Effector memory CD8-positive, alpha-beta T cell (primary cell): ENCODE measurements at places on chromosomes 7 and 10.

GRCh38 chr10:70540089-70540788, 61.7 kb downstream of the PALD1 start:
- DNase-seq: no peak

DNA sequence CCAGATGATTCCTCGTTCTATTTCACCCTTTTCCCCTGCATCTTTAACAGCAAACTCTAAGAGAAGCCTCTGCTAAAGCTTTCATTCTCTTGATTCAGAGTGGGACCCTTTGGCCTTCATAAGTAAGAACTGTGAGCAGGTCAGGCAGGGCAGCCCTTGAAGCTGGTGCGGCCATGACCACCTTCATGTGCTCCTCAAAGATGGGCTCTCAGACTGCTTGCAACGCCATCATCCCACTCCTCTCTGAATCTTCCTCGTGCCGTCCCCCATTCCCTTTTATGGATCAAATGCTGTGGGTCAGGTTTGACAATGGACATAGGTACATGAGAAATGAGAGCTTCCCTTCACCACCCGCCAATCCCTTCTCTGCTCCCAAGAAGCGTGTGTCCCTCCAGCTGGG, 207.4 kb downstream of the TCF7L2 start:
- no peak for DNase-seq

GRCh38 chr7:16905300-16906044, 23.7 kb upstream of the AGR3 start:
- no peak for DNase-seq

- DNase-seq: no peak
These were observed 619.2 kb upstream of the GALNT17 start for GRCh38 chr7:70512761-70513160.

DNA sequence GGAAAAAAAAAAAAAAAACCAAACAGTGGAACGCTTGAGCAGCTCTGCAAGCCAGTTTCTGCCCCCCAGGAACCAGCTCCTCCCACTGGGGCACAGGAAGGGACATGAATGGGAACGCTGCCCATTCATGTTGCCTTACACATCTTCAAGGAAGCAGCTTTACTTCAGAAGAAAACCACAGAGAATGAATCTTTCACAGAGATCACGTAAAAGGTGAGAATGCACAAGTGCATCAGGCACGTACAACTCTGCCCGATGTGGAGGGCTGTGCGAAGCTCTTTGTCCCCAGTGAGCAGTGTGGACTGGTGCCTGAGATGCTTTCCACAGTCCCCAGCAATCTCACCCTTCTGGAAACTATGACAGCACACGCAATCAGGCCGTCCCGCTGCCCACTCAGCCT, 106.2 kb downstream of the DLG5 start:
- DNase-seq: no peak

- DNase-seq: no peak
These were observed 175.8 kb downstream of the ZNF248 start for GRCh38 chr10:37681617-37681999.

DNA sequence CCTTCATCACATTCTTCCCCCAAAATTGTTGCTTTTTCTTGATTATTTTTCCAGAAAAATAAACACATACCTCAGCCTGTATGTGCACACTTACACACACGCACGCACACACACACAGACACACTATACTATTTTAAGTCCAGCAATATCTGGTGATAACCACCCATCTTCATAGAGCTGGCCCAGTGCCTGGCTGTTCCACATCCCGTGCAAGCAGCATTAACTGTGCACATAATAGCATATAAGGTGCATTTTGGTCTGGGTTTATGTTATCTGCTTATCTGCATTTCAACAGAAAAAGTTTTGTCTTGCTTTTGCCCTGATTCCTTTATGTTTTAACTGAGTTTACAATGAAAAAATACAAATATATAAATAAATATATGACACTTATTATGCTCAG, 143.1 kb upstream of the KLF6 start:
- DNase-seq: no peak

GRCh38 chr7:107779647-107780099, 23.4 kb downstream of the SLC26A3 start:
- no peak for DNase-seq

- peak; percentile 76 for DNase-seq
These were observed at the start of gene RP9 for GRCh38 chr7:33109005-33109757. RP9 (minus strand) TSS chr7:33109404; CDS start chr7:33109372, 32 bp downstream.

- no peak for DNase-seq
These were observed 9.9 kb downstream of the CNNM1 start for GRCh38 chr10:99339077-99339476.

DNA sequence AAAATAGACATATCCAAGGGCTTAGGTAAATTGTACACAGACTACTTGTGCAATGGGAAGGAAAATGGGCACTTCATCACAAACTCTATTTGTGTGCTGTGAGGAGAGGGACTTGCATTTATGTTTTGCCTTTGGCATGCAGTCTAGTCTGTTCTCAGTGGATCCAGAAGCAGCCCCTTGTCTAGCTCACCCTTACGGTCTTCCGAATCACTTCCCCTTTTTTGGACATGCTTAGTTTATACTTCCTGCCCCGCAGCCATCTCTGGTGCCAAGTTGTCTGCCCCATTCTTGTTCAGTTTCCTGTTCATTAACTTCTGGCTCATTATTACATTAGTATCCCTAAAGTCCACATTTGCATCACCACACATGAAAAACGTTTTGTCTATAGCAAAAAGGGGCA, 161.6 kb downstream of the NRCAM start:
- DNase-seq: no peak
